Right ventricle myocardium inferior (tissue), 1 donor: ENCODE measurements at places on chromosomes 13 and 19. TPM values are rescaled to one million over a fixed set of nuclear protein-coding genes. Genes with fewer than 3 reads are reported as not detected.

The CABP5 gene
- not detected for total RNA-seq

The NLRP9 gene
- total RNA-seq: not detected

- no peak for DNase-seq
Observed at GRCh38 chr19:43662487-43662886, 7.5 kb downstream of the PLAUR start.

DNA sequence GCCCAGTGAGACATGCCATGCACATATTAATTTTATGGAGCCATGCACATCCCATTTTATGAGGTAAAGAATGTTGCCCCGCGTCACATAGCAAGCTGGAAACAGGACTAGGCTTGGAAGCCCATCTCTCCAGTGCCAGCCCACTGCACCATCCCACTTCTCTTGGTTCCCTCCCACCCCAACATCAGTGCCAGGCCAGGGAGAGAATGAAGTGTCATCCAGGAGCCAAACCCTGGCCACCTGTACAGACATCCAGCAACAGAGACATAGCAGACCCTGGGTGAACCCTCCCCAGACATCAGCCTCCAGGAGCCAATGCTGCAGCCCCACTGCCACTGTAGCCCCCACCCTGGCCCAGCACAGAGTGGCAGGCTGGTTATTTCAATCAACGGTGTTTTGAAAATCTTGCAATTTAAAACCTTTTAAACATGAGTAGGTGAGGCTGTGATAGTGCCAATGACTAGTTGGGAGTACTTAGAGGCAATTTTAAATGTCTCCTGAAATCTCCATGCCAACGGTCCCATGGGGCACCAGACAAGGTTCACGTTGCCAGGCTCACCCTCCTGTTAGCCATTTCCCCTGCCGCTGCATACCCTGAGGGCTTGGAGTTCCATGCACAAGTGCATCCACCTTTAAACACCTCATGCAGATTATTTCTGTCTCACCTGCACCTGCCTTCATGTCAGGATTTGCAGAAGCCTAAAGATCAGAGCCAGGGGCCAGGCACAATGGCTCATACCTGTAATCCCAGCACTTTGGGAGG lies 34.7 kb downstream of the VSTM2B start:
- no peak for DNase-seq

GRCh38 chr19:47633996-47634395 lies 25.1 kb downstream of the BICRA start:
- DNase-seq: no peak

DNA sequence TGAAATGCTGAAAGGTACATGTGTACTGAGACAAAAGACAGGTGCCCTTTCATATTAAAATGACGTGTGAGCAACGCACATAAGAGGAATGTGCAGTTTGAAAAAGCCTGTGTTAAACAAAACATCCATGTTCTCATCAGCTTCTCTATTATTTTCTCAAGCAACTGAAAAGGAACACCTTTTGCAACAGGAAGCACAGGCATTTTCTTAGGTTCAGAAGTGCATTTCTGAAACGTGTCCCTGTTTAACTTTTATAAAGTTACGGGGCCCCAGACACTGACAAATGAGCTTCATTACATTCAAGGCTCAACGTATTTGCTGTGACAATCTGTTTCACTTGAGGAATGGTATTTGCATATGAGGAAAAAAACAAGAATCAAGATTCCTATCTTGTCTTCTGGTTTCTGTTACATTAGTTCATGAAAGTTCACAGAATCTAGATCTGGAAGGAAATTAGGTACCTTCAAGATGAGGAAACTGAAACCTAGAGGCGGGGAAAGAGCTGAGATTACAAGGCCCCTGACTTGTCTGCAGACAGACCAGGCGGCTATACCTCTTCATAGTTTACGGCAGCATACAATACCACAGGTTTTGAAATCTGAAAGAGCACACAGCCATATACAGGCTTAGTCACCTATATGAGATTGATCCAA lies 431.7 kb downstream of the KLF12 start:
- DNase-seq: no peak

DNA sequence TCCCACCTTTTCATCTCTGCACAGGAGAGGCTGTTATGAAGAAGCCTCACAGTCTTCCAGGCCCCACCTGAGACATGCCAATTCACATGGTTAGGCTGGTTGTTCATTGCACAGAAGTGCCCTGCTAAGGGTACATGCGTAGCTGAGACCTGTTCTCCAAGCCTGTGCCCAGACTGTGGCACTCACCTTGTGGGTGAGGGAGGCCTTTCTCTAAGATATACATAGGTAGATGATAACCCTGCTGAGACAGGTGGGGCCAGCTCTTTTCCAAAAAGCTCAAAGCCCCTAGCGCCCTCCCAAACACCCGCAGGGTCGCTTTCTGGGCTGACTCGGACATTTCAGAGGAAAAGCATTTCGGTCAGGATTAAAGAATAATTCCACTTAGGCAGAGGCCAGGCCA lies 53.5 kb upstream of the ZNF507 start:
- no peak for DNase-seq

- no peak for DNase-seq
Observed at GRCh38 chr19:56162258-56162657, 13.6 kb upstream of the GALP start.

The SULT2B1 gene
- total RNA-seq: 0.43 TPM

DNA sequence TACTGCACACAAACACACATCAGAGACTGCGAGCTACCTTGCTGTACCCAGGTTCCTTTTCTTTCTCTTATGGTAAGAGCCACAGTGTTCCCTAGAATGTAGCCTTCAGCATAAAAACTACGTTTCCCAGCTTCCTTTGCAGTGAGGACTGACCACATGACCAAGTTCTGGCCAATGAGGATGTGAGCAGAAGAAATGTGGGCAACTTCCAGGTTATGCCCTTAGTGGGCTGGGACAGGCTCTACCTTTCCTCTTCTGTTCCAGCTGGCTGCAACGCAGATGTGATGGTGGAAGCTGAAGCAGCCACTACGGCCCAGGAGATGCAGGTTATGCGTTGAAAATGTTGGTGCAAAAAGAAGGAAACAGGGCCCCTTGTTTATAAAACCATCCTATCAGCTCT lies 27.5 kb downstream of the VRK3 start:
- DNase-seq: peak; percentile 62

DNA sequence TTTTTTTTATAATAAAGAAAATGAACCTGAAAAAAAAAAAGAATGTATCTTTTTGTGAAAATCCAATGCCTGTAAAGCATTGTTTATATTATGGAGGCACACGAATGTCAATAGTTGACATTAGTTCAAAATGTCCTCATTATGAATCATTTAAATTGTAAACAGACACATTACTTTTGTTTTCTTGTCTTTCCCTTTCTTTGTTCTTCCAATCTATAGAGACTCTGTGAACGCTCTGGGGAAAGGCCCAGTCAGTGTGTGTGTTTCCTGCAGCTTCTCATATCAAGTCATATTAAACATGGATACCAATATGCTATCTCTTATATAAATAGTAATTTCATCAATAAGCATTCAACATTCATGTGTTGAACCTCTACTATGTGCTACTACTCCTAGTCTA lies 193.1 kb downstream of the KCTD12 start:
- DNase-seq: no peak

- no peak for DNase-seq
Observed at GRCh38 chr13:51679616-51680015, 95.4 kb downstream of the WDFY2 start.

- no peak for DNase-seq
Observed at GRCh38 chr19:38635483-38636399, 11.7 kb upstream of the ACTN4 start.

DNA sequence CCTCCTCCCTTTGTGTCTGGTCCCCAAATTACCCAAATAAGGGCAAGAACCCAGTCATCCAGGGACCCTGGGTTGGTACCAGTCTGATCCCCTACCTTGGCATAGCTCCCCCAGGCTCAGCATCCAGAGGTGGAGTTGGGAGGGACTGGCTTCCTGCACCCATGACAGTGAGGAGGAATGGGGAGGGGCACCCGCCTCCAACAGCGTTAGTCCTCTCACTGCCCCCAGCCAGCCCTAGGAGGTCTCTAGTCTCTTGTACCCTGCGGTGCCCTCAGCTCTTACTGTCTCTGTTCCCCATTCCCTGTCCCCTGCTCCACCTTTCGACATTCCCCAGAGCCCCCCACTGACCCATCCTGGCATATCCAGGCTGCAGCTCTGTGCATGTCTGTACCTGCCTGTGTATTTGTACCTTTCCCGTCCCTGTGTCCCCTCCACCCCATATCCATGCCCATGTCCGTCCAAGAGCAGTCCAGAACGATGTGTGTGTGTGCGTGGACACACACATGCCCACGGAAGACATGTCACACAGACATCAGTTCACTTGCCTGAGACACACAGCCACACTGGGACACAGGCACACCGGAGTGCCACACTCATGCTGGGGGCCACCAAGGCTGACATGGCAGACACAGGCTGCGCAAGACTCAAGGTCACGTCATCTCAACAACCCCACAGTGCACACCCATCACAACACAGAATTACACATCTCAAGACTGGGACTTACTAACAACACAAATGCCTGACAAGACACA lies 17.8 kb downstream of the ERFL start:
- DNase-seq: no peak

- DNase-seq: no peak
Observed at GRCh38 chr19:52527956-52528351, 486 bp downstream of the ZNF808 start.

- no peak for DNase-seq
Observed at GRCh38 chr13:36288794-36289391, 8.7 kb downstream of the CCDC169 start.

GRCh38 chr19:44866664-44867063 lies 20.6 kb downstream of the NECTIN2 start:
- no peak for DNase-seq

GRCh38 chr13:74274916-74275315 lies 140.7 kb upstream of the KLF12 start:
- DNase-seq: no peak

- DNase-seq: peak; percentile 73
Observed at GRCh38 chr13:46181840-46182490, at the start of gene LCP1. TSS of gene LCP1 (minus strand) at chr13:46182177. CDS start at chr13:46159662, 22,515 bp downstream.

DNA sequence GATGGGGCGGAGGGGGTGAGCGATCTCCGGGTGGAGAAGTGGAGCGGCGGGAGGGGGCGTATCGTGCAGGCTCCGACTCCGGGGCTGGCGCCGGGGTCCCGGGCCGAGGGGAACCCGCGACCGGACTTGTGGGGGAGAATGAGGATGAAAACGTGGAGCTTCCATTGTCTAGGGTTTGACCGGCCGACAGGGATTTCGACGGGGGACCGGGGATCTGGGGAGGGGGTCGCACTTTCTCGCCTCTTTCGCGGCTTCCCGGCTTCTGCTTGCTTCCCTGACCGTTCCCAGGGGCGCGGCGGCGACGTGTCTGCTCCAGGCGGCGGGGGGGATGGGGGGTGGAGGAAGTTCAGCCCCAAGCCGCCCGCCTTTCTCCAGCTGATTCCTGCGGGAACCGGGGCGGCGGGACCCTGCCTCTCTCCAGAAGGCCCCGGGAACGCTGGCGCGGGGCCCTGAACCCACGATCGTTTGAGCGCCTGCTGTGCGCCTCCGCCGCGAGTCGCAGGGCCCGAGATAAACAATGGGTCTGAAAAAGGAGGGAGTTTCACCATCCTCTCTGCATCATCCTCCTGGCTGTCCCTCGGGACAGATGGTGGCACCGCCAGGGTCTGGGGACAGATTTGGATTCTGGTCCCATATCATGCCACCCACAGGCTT lies 790 bp downstream of the TPM4 start:
- DNase-seq: peak; percentile 86

DNA sequence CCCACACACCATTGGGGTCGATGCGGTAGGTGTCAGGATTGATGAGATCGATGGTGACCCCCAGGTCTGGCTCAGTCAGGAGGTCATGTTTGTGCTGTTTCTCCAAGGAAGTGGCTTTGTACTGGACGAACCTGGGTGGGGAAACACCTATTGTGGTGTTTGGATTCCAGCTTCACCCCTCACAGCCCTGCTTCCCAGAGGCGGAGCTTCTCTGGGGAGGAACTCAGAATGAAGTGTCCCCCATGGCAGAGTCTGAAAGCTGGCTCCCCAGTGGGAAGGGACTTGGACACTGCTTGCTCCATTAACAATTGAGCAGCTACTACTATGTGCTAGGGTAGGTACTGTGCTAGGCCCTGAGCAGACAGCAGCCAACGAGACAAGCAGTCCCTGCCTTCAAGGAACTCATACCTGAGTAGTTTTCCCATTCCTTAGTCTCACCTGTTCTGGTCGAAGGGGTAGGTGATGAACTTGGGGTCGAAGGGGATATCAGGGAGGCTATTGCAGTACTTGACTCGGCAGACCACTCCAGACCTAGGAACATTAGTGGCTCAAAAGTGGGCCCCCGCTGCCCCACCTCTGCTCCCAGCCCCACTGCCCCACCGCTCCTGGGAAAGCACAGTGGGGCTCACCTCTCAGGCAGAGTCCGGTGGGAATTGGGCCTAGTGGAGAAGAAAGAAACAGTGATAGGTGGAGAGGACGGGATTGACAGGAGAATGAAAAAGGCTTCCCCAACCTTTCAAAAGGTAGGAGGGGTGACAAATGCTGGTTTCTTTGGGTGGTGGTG lies 1.1 kb downstream of the PAF1 start:
- DNase-seq: no peak

DNA sequence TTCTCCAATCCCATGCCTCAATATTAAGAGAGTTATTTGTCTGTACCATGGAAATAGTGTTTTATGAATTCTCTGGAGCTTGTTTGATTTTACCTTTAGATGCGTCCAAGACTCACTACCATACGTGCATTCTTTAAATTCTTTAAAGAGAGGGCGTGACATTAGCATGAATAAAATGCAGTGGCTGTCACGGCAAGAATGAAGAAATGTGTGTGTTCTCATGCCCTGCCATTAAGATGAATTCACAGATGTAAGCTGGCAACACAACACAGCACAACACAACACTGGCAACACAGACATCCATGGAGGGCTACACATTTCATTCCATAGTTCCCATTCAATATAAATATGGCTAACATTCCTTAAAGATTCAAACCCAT lies 213.4 kb downstream of the ENOX1 start:
- DNase-seq: no peak

GRCh38 chr13:41370736-41371135 lies 59.7 kb downstream of the NAA16 start:
- no peak for DNase-seq

- DNase-seq: no peak
Observed at GRCh38 chr13:106588367-106588766, 20.4 kb upstream of the ARGLU1 start.

GRCh38 chr13:112651750-112652511 lies 37.9 kb upstream of the ATP11A start:
- no peak for DNase-seq

DNA sequence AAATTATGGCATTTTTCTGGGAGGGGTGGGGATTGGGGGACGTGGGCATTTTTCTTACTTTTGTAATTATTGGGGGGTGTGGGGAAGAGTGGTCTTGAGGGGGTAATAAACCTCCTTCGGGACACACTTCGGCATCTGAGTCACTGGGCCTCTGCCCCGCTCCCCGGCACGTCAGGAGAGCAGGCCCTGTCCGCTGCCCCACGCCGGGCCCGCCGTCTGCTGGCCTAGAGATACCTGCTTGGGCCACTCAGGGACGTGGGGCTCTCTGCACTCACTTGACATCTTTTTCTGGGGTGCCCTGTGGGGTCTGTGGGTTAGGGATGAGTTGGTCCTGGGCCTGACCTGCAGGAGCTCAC lies 3.5 kb upstream of the FTL start:
- DNase-seq: no peak
